ENCODE measurements at places on chromosomes 1 and 21.

GRCh38 chr1:76330991-76331603 lies 256.6 kb downstream of the ST6GALNAC3 start:
- DNase-seq = peak; percentile 81

- DNase-seq = no peak
Measured at GRCh38 chr1:8754993-8755392, 62.4 kb downstream of the RERE start.

DNA sequence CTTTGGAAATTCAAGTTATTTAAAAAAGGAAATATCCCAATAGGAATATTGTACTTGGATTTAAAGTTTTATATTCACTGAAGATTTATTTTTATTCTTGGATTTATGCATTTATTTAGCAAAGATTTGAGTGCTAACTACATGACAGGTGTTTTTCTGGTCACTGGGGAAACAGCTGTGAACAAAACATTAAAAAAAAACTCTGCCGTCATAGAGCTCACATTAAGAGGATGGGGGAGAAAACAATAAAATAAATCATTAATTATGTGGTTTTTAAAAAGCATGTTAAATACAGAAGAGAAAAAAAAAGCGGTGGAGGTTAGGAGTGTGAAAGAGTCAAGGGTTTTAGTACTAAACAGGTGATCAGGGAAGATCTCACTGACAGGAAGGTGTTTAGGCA lies 149.9 kb downstream of the GALNT2 start:
- DNase-seq = no peak

DNA sequence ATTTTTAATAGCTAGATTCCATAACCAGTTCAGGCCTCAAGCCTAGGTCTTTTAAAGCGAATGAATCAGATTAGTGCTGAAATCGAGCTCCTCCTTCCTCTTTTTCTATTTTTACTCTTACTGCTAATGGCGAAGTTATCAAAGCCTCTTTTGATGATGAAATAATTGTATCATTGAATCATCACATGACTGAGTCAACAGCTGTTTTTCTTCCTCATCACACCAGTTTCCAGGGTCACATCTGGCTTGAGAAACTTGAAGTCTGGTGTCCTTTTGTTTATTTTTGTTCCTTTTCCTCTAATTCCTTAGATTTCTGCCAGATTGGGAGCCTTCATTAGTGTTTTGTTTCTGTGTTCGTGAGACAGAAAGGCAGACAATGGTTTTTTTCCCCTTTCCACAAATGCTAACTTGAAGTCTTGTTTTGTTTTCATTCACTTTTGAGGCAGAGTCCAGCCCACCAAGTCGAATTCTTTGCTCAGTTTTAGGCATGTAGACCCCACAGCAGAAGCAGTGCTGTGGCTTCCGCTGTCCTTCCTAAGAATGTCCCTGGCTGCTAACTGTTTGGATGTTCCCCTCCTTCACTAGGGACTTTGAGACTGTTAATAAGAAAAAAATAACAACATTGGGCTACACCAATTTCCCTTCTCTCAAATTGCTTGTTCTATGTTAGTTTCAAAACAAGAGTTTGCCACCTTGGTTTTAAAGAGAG lies 51.9 kb upstream of the FMOD start:
- DNase-seq = peak; percentile 86

DNA sequence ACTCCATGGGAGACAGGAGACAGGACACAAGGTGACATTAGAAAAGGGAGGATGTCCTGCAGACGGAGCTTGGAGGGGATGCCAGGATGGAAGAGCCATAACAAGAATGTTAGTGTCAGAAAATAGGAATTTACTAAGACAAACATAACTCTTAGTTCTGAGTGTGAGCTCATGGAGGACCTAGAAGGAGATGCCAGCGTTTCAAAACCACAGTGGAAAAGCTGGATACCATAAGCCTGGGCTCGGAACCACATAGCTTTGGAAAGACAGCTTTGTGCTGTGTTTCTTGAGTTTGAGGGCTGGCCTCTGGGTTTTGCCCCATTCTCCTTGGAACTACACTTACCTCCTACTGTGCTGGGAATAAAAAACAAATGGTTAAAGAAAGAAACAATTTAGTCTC lies 128.4 kb downstream of the S1PR1 start:
- peak; percentile 7 for DNase-seq

GRCh38 chr21:45611296-45611695 lies 32.2 kb upstream of the PCBP3 start:
- DNase-seq = no peak

- DNase-seq = no peak
Measured at GRCh38 chr1:155184835-155185782, 11.5 kb downstream of the TRIM46 start.

GRCh38 chr1:86067626-86068025 lies 88.9 kb downstream of the COL24A1 start:
- peak; percentile 42 for DNase-seq
